ENCODE measurements at places on chromosomes 2 and 18.

DNA sequence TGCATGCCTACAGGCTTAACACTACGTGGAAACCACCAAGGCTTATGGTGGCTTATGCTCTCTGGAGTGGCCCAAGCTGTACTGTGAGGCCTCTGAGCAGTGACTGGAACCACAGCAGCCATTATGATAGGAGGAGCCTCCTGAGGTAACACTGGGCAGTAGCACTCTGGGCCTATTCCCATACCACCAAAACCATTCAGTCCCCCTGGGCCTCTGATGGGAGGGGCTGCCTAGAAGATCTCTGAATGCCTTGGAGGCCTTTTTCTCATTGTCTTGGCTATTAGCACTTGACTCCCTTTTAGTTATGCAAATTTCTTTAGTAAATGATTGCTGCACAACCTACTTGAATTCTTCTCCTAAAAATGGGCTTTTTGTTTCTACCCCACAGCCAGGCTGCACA, 985.0 kb downstream of the DPP10 start:
- no peak for DNase-seq

- DNase-seq, result peak; percentile 53
These were observed 246.3 kb downstream of the TNS1 start for GRCh38 chr2:217756375-217757107.

DNA sequence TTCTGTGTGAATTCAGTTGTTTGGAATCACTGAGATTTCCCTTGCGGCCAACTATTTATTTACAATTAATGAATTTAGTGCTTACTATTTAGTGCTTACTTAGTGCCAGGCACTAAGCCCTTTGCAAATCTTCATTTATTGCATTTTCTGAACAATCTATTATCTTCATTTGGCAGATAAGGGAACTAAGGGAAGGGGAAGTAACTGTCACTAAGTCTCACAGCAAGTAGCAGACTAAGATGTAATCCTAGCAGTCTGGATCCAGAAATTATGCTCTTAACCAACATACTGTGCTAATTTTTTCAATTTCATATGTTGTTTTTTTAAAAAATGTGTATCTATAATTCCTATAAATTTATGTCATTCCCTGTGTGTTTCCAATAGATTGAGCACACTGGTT, 214.4 kb upstream of the EPC2 start:
- no peak for DNase-seq

- no peak for DNase-seq
These were observed 29.5 kb upstream of the DPP4 start for GRCh38 chr2:162103443-162104009.

GRCh38 chr18:9328776-9329175, 5.8 kb upstream of the TWSG1 start:
- DNase-seq, result no peak

GRCh38 chr2:168916331-168916675, 15.2 kb downstream of the G6PC2 start:
- DNase-seq, result peak; percentile 7

- no peak for DNase-seq
These were observed 1.8 kb upstream of the CHAC2 start for GRCh38 chr2:53765767-53766166.

- DNase-seq, result no peak
These were observed 47.1 kb upstream of the CREB1 start for GRCh38 chr2:207482630-207483029.

DNA sequence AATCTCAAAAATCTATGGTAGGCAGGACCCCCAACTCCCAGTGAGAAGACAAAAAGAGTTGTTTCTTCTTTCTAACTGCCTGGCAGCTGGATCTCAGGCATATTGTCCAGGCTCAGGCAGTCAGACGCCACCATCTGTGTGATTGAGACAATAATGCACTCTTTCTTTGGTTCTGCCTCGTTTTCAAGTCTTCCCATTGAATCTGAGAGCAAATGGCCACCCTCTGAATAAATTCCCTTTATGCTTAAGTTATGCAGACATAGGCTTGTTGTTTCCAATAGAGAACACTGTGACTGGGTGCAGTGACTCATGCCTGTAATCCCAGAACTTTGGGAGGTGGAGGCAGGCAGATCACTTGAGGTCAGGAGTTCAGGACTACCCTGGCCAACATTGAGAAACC, 15.3 kb upstream of the CD207 start:
- DNase-seq, result no peak

DNA sequence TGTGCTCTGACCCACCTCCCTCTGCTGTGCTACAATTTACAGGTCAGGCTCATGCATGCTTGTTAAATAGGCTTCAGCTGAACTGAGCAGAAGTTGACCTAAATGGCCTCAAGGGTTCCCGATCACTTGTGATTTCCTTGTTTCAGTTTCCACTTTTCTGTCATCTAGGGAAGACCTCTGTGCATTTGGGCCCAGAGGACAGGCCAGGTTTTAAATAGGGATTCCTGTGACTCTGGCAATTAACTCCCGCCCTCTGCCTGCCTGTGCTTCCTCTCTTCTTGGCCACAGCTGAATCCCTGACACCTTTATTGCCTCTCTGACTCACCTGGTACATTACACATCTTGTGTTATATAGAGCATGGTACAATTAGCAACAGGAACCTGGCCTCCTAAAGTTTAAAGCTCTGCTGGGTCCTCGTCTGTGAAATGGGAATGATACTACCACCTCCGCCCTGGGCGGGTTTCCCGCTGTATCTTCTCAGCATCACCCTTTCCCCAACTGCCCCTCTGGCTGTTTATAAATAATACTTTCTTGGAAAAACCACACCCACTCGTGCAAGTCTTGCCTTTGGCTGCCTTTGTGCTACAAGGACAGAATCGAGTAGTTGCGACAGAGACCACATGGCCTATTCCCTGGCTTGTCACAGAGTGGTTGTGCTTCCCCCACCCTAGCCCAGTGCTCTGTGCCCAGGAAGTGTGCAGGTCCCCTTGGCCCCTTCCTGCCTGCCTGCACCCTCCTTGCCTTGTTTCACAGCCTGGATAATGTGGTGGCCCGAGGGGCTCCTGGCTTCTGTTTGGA, 7.9 kb downstream of the CABLES1 start:
- no peak for DNase-seq

- no peak for DNase-seq
These were observed 45.6 kb downstream of the RAB27B start for GRCh38 chr18:54873884-54874255.

DNA sequence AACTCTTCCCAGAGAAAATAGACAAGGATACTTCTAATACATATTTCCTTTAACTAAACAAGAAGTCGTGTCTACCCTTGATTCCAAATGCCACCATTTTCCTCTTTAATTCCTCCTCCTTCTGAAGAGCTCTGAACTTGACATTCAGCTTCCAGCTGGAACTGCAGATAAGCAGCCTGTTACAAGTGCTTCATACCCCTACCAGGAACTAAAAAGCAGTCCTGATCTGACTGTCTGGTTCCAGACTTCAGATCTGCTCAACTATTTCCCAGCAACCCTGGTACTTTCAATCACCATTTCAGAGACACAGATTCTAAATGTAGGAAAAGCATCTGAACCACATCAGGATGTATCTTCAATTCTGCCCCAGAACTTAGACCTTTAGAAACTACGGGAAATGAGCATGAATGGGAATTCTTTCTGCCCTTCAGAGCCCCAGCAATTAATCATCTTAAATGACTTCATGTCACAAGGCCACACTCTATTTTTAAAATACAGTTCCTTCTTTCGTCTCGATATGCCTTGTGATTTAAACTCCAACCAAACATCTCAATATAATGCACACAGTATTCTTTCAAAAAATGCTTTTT, 159.5 kb downstream of the L3MBTL4 start:
- no peak for DNase-seq

DNA sequence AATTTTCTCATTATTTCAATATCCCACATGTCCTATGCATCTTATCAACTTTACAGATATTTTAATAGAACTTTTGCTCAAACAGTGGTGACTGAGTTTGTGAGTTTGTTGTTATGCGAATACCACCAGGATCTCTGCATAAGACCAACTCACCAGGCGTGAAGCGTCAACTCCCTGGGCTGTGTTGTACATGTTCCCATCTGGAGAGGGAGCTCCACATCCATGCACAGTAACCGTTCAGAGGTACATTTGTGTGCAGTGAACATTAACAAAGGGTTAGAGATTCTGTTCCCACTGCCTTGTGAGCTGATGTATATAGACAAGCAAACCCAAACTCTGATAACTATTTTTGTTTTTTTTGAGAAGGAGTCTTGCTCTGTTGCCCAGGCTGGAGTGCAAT, 188.7 kb downstream of the MYT1L start:
- no peak for DNase-seq

GRCh38 chr2:55051026-55051866, 995 bp upstream of the RTN4 start:
- DNase-seq, result no peak

DNA sequence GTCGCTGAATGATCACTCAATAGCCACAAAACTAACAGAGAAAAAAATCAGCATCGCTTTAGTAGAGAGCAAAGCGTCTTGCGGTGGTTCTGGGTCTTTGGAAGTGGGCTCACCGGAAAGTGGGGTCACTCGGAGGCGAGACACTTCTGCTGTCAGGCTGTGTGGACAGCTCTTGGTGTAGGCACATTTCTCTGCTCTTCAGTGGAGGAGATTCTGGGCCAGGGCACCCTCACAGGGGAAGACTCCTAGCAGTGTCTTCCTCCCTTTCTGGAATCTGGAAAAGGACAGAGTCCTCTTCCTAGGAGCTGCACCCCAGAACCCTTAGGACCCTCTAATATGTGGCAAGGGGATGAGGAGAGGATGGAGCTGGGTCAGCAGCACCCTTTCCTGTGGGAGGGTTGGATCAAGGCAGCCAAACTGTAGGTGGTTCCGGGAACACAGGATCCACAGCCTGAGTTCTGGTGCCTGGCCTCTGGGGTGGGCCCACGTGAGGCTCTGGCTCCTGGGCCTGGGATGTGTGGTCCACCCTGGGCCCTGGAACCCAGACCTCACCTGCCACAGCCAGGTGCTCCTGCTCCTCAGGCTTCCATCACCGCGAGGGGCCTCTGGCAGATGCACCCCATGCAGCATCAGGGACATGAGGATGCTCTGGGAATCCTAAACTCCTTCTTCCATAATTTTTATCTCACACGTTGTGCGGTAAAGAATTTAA, 25.1 kb downstream of the GPR35 start:
- DNase-seq, result no peak

DNA sequence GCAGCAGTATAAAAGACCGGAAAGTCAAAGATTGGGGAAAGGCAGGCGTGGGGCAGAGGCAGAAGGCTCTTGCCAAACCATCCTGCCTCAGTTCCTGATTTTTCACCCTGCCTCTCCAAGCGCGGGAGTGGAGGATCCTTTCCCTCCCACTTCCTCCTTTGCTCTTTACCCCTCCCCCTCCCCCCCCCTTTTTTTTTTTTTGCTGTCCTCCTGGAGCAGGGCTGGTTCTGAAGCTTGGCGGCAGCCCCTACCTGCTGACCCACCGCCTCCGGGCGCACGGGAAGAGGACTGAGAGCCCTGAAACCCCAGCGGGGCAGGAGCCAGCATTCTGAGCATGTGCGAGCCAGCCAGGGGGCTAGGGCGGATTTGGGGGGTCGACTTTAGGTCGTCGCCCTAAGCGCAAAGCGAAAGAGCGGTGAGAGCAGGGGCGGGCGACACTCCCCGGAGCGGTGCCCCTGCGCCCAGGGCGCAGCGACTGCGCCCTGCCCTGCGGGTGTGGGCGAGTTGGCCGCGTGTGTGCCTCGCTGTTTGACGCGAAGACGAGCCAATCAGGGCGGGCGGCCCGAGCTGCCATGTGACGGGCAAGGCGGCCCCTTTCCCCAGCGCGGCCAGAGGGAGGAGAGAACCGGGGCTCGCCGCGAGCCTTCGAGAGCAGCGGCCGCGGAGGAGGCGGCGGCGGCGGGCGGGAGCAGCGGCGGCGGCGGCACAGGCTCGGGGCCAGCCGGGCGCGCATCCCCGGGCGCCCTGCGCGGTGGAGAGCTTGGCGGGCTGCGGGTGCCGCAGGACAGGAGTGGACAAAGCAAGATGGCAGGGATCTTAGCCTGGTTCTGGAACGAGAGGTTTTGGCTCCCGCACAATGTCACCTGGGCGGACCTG, at the start of gene CERS6:
TSS of gene CERS6 (plus strand) at position 628 of the 876 bp plus-strand sequence. CDS start at position 805, 177 bp downstream.
- DNase-seq, result peak; percentile 27

GRCh38 chr2:233202531-233202944, 48.9 kb upstream of the ATG16L1 start:
- no peak for DNase-seq

- DNase-seq, result no peak
These were observed 36.6 kb downstream of the ODC1 start for GRCh38 chr2:10411557-10411956.

GRCh38 chr2:181047829-181048228, 67.4 kb downstream of the UBE2E3 start:
- no peak for DNase-seq

GRCh38 chr18:74613381-74613780, 15.7 kb downstream of the ZNF407 start:
- DNase-seq, result no peak

DNA sequence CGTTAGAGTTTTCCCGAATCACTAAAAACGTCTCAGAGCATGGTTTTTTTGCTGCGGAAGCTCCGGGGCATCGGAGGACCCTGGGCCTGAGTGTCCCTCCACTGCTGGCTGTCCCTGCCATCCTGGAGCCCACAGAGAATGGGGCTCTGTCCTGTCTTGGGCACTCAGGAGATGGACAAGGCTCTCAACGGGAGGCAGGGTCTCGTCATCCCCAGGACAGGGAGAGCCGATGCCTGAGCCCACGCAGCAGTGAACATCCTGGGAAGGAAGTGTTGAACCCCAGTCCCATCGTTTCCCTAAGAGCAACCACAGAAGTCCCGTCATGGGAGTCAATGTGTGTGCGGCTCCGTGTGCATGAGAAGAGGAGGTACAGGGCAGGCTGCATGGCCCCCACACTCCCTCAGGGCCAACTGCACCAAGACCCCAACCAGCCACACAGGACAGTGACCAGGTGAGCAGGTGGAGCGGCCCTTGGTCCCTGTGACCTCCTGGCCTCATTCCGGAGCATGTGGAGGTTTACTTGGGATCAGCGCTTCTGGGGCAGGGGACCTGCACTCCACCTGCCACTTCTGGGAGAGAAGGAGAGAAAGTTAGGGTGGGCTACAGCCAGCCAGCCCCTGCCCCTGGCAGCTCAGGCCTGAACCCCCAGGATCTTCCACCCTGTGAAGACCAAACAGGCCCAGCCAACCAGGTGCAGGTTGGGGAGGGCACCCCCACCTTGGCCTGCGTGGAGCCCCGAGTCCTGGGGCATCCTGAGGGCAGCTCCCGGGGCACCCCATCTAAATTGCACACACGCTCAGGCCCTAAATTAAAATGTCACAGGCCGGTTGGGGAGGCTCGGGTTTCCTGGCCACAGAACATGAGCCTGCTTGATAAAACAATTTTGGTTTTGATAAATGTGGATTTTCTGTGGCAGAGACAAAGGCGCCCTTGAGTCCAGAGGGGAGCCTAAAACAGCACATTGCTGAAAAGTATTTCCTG, 3.1 kb upstream of the SNED1 start:
- DNase-seq, result no peak

DNA sequence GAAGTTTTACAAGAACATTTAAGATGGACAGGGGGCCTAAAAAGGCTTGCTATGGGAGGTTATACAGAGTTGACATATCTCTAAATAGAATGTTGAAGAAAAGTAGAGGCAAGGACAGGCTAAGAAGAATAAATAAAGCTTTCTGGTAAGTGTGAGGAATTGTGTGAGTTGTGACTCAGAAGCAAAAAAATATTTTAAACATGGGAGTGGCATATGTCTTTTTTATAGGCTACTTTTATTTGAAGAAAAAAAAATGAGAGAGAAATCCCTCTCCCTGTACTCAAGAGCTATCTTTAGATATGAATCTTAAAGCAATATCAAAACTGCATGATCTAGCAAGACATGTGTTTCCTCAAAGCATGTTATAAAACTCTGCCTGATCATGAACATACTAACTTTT, 41.1 kb downstream of the RAB3GAP1 start:
- DNase-seq, result no peak

- no peak for DNase-seq
These were observed 131.0 kb downstream of the CCDC85A start for GRCh38 chr2:56314796-56315195.

All from T-helper 1 cell (primary cell).